ENCODE measurements at places on chromosomes 2 and 18.

GRCh38 chr2:73415906-73416305, 30.3 kb downstream of the ALMS1 start:
- no peak for DNase-seq

DNA sequence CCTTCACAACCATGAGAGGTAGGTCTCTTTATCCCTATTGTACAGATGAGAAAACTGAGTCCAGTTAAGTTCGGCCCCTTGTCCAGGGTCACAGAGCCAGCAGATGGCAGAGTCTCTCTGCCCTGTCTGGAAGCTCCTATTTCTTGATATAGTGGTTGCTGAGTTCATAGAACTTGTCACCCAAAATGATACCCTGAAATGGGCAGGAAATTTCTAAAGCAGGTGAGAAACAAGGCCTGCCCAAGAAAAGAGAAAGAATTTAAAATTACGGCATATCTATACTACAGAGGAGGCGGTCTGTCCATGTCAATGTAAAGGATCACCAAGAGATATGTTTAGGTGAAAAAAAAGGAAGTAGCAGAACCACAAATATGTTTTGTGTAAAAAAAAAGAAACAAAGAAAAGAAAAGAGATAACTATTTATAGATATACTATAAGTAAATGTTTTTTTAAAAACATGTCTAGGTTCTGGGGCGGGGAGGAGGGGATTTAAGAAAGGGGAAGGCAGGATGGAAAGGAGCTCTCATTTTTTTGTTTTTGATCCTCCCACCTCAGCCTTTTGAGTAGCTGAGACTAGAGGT, 39.8 kb downstream of the MYO7B start:
- DNase-seq, result no peak

DNA sequence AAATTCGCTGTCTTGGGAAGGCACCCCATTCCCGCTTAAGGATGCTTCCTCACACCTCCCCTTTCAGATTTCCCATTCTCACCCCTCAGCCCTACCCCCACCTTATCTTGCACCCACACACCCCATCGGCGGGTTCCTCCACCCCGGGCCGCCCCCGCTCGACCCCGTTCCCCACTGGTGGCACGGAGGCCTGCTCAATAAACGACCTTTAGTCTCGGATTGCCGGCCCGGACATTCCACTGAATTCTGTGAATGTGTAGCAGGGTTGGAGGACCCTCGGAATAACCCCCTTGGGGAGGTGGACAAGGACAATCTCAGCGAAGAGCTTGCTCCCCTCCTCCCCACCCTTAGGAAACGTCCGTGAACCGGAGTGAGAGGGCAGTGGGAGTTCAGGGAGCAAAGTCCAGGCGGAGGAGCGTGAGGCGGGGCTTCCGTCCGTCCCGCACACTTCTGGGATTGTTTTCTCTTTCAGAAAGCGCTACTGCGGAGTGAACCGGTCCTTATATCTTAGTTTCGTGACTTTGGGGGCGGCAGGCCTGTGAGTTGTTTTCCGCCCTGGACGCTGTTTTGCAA, 2.8 kb upstream of the LBX2 start:
- no peak for DNase-seq

GRCh38 chr2:25669520-25669919, 3.9 kb downstream of the DTNB start:
- DNase-seq, result no peak

GRCh38 chr2:102040229-102040628, 48.5 kb downstream of the IL1R2 start:
- no peak for DNase-seq

GRCh38 chr2:217988840-217989204, 14.0 kb downstream of the TNS1 start:
- DNase-seq, result no peak
